ENCODE measurements at places on chromosomes 13 and 19. TPM values are rescaled to one million over a fixed set of nuclear protein-coding genes. Genes with fewer than 3 reads are reported as not detected.
A peak's percentile ranks its signal among the peaks of the same experiment; 100 is the strongest.

DNA sequence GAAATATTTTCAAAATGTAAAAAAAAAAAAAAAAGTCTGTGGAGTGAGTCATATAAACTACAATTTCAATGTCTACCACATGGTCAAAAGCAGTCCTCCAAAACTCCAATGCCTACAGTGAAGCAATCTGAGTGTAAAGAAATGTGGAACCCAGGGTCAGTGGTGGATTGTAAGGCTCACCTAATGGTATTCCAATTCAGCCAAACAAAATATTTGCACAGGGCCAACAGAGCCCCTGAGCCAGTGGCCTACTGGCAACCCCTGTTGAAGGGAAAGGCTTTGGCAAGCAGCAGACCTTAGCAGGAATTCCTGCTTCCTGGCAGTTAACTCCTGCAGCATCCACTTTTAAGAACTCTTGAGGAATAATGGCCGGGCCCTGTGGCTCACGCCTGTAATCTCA lies 3.4 kb downstream of the DNMT1 start:
- H3K27ac ChIP-seq: peak overlapping the region; percentile 7
- H3K4me1 ChIP-seq: peaks cover 18% of the 10 kb centered on the region

Gene LILRB4
- 16.5 TPM for total RNA-seq

Gene WDR87
- total RNA-seq: not detected

- H3K27ac ChIP-seq: no peak overlapping the region
- H3K4me1 ChIP-seq: peaks cover 81% of the 10 kb centered on the region
- peak; percentile 95 for DNase-seq
- no peaks in the 10 kb centered on the region for H3K36me3 ChIP-seq
- peak overlapping the region; percentile 16 for H3K4me3 ChIP-seq
Observed at GRCh38 chr19:44723952-44724319, 24.6 kb upstream of the BCL3 start.

DNA sequence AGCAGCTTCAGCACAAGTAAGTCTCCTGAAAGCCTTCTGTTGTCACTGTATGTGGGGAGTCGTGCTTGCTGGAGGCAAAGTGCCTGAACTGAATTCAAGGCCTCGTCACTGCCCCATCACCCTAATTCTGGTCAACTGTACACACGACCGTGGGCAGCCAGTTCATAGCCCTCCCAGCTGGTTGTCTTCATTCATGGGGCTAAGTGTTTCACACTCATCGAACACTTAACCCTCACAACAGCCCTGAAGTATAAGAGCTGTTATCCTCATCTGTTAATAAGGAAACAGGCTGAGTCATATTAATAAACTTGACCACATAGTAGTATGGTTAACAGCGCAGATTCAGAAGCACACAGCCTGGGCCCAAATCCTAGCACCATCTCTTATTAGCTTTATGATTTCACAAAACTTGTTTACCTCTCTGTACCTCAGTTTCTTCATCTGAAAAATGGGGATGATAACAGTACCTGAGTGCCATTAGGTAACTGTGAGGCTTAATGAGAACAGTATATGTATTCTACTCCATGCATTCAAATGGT lies 66.7 kb downstream of the CDADC1 start:
- no peaks in the 10 kb centered on the region for H3K36me3 ChIP-seq
- H3K4me1 ChIP-seq: peaks cover 9% of the 10 kb centered on the region
- H3K4me3 ChIP-seq: no peak overlapping the region
- H3K27ac ChIP-seq: peak overlapping the region; percentile 77
- no peak for DNase-seq
- H3K27me3 ChIP-seq: no peaks in the 10 kb centered on the region

Gene LHFPL6
- 53.8 TPM for total RNA-seq

Gene ZNF317
- 25.1 TPM for total RNA-seq

Gene GSK3A
- 33.4 TPM for total RNA-seq

Gene CNN2
- total RNA-seq: 259 TPM

Gene ERICH4
- total RNA-seq: not detected

DNA sequence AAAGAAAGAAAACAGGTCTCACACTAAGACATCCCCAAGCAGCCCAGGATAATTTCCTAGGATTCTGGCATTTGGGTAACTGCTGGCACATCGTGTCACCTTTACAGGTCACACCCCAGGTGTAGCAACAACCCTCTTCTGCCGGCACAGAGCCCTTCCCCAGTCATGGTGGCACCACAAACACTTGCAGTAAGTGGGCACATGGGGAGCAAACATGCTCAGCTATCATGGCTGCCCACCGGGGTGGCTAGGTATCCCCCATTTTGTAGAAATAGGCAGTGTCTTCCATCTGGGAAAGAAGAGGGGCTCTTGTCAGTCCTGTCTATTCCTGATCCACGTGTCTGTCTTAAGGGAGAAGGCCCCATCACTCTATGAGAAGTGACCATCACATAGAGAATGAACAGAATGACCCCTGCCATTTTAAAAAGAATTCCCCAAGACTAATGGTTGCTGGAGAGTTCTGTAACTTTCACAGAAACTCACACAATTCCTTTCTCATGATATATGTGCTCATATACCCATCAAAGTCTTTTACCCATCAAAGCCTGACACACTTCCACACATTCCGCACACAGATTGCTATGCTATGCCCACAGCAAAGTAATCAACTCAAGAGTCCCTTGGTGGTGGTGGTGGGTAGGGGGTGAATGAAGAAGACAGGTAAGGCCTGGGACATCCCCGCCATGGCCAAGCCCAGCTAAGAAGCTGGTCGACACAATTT lies 33.3 kb downstream of the BRD4 start:
- DNase-seq: no peak
- H3K4me3 ChIP-seq: no peak overlapping the region
- no peaks in the 10 kb centered on the region for H3K27me3 ChIP-seq
- H3K27ac ChIP-seq: peak overlapping the region; percentile 34
- H3K36me3 ChIP-seq: peaks cover 5% of the 10 kb centered on the region
- H3K4me1 ChIP-seq: peaks cover 63% of the 10 kb centered on the region

GRCh38 chr13:43014162-43014561 lies 9.2 kb upstream of the DNAJC15 start:
- H3K36me3 ChIP-seq: no peaks in the 10 kb centered on the region
- H3K27ac ChIP-seq: no peak overlapping the region
- no peaks in the 10 kb centered on the region for H3K27me3 ChIP-seq
- no peaks in the 10 kb centered on the region for H3K4me1 ChIP-seq
- DNase-seq: no peak

DNA sequence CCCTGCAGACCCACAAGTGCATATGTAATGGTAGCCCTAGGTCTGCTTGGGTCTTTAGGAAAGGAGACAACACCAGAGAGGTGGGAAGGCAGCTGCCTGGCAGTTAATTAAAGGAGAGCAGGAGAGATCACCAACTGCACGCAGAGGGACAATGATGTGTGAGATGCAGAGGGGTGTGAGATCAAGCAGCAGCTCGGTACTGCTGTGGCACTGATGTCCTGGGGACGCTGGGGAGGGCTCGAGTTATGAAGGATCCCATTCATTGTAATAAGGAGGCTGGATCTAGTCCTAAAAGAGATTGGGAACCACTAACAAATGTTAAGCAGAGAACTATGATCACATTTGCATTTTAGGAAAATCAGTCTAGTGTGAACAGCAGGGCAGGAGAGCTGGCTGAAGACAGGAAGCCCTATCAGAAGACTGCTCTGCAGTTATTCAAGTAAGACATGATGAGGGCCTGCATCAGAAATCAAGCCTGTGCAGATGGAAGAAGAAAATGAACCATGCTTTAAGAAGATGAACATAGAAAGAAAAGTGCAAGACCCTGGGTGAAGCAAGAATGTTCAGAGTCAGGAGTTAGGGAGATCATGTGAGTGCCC lies 80.4 kb downstream of the DLEU7 start:
- H3K36me3 ChIP-seq: no peaks in the 10 kb centered on the region
- no peak overlapping the region for H3K27ac ChIP-seq
- no peaks in the 10 kb centered on the region for H3K4me1 ChIP-seq

GRCh38 chr13:64749301-64749700 lies 2480.8 kb downstream of the PCDH9 start:
- H3K27ac ChIP-seq: no peak overlapping the region
- no peaks in the 10 kb centered on the region for H3K36me3 ChIP-seq
- DNase-seq: no peak

DNA sequence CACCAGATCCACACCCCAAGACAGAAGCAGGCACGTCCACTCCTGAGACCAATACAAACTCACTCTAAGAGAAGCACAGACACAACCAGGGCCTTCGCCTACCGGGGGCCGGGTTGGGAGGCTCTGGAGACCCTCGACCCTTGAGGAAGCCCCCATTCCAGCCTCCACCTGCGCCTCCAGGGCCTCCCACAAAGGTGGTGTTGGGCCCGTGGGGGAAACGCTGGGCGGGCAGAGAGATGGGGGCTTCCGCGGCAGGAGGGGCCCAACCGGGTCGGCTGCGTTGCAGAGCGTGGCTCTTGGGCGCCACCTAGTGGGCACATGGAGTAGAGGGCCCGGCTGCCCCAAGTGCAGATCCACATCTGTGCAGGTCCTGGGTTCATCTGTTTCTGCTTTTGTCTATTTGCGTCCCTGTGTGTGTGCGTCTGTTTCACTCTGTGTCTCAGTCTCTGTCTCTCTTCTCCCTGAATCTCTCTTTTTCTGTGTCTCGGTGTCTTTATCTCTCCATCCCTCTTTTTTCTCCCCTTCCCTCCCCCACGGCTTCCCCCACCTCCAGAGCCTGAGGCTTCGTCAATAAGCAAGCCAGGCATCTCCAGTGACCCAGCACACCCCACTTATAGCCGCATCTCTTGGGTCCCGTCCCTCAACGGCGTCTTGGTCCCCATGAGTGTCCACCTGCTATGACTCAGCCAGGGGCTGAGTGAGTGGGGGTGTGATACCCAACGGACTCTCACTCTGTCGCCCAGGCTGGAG lies 10.5 kb upstream of the TINCR start:
- no peaks in the 10 kb centered on the region for H3K36me3 ChIP-seq
- no peak overlapping the region for H3K27ac ChIP-seq
- peak; percentile 73 for DNase-seq

GRCh38 chr19:40394816-40395210 lies 4.8 kb upstream of the HIPK4 start:
- H3K4me3 ChIP-seq: no peak overlapping the region
- DNase-seq: no peak
- no peaks in the 10 kb centered on the region for H3K36me3 ChIP-seq
- no peaks in the 10 kb centered on the region for H3K27me3 ChIP-seq
- H3K4me1 ChIP-seq: peaks cover 19% of the 10 kb centered on the region

DNA sequence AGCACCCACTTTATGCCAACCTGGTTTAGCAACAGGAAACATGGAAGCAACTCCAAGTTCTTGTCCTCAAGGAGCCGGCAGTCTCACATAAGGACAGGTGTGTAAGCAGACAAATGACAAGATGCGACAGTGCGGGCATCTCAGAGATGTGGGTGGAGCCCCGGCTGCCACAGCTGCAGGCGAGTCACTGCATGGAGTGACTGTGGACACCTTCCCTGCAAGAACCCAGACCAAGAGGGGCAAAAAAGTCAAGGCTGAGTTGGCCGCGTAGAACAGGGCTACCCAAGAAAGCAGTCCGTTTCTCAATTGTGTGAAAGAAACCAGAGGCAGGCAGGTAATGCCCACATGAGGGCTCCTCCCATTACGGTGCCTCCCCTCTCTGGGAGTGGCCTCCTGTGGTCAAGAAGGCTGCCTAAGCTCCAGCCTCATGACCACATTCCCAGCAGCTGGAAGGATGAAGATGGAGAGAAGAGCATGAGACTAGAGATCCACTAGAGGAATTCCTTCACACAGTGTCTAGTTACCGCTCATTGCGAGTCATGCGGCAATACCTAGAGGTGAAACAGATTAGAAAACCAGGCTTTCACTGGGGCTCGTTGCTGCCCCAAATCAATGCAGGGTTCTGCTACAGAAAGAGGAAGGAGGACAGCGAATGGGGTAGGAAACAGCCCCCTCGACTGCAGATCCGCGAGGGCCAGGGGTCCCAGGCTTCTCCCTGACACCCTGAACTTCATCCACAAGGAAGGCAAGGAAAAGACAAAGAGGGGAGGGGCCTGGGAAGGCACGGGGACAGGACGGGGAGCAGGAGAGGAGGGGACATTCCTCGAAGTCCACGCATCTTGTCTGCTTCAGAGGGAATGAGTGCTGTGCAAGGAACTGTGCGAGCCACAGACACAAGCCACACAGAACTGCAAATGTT lies 80.2 kb downstream of the SPACA7 start:
- H3K36me3 ChIP-seq: no peaks in the 10 kb centered on the region
- H3K27ac ChIP-seq: no peak overlapping the region
- DNase-seq: no peak
- H3K4me1 ChIP-seq: no peaks in the 10 kb centered on the region
- H3K27me3 ChIP-seq: no peaks in the 10 kb centered on the region
- no peak overlapping the region for H3K4me3 ChIP-seq

Gene KLF2
- total RNA-seq: 30.2 TPM

Gene AMER2
- not detected for total RNA-seq

DNA sequence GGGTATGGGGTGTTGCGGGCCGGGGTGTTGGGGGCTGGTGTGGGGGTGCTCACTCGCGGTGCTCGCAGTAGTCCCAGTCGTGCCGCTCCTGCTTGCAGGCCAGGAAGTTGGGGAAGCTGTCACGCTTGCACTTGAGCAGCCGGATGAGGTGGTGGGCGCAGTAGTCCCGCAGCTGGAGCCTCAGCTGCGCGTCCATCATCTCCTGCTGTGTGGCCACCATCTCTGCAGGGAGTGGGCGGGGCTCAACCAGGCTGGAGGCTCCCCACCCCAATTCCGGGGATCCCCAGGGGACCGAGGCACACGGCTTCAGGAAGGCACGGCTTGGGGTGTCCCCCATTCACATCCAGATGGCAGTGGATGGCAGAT lies 5.2 kb downstream of the NDUFB7 start:
- no peak overlapping the region for H3K27ac ChIP-seq
- no peak overlapping the region for H3K4me3 ChIP-seq
- H3K36me3 ChIP-seq: no peaks in the 10 kb centered on the region
- DNase-seq: no peak
- H3K4me1 ChIP-seq: peaks cover 8% of the 10 kb centered on the region

DNA sequence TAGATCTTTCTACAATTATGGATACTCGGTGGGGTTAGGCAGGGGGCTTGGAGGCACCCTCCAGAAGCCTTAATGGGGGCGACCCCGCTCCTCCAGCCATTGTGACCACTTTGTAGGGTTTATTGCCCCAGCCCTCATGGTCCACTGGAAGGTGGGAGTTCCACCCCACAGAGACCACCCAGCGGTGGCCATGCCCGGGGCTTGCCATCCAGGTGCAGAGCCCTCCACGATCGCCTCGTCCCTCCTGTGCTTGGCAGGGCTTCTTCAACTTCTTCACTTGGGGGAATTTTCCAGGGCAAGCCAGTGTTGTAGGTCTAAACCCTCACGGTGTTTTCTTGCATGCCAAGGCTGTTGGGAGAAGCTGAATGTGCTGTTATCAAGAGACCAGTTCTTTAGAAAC lies 16.1 kb downstream of the ZNF536 start:
- H3K4me3 ChIP-seq: no peak overlapping the region
- no peaks in the 10 kb centered on the region for H3K27me3 ChIP-seq
- no peak overlapping the region for H3K27ac ChIP-seq
- no peaks in the 10 kb centered on the region for H3K4me1 ChIP-seq
